ENCODE measurements at places on chromosomes 1 and 21. TPM values are rescaled to one million over a fixed set of nuclear protein-coding genes. Genes with fewer than 3 reads are reported as not detected.

The PIK3R3 gene
- 21.9 TPM for total RNA-seq

The SLC30A2 gene
- total RNA-seq, result not detected

The S100A1 gene
- total RNA-seq, result 21.7 TPM

The SSR2 gene
- 197 TPM for total RNA-seq
